ENCODE measurements at places on chromosomes 13 and 19. TPM values are rescaled to one million over a fixed set of nuclear protein-coding genes. Genes with fewer than 3 reads are reported as not detected.

PLIN4 gene
- total RNA-seq = 241 TPM

ZNF135 gene
- total RNA-seq = 3.7 TPM

DNA sequence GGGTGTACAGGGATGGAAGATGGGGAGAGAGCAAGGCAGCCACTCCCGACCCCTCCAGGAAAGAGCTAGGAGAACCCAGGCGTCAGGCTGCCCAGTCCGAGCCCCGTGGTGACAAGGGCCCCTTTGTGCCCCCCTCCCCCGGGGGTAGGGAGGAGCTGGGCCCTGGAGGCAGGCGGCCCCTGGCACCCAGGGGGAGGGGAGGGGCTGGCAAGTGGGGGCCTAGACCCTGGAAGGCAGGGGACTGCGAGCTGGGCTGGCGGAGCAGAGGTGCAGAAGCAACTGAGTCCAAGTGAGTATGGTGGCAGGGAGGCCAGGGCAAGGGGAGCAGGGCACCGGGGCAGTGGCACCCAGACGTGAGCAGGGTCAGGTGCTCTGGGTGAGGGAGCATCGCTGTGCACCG, at the start of gene MAG:
Gene MAG (plus strand): TSS at position 246 of the 400 bp plus-strand sequence. CDS start 3,248 bp downstream, outside the sequence.
- DNase-seq = peak; percentile 41

MUC16 gene
- 0.05 TPM for total RNA-seq

- DNase-seq = no peak
Measured at GRCh38 chr19:17505223-17505622, 6.2 kb upstream of the PGLS start.

MCEMP1 gene
- 1.1 TPM for total RNA-seq

- no peak for DNase-seq
Measured at GRCh38 chr19:56351208-56351607, 36.6 kb upstream of the ZSCAN5A start.

DNA sequence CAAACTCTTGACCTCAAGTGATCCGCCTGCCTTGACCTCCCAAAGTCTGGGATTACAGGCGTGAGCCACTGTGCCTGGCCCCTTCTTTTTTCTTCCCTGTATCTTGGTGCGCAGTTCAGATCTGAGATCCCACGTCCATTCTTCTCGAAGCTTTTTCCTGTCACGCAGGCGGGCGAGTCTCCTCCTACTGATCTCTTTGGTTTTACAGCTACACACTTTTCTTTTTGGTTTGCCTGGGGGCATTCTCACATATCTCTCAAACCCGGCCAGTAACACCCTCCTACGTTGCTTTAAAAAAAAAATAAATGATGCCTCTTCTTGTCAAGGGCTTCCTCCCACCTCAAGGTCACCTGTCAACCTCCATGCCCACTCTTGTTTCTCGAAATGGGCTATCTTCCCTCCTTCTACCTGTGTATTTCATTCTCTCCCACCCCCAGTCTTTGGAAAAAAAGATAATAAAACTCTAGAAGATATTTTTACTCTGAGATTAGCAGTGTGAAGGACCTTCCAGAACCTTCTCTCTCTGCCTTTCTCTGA, 12.1 kb downstream of the TMPRSS9 start:
- DNase-seq = no peak

ATP8B3 gene
- 0.68 TPM for total RNA-seq

DNA sequence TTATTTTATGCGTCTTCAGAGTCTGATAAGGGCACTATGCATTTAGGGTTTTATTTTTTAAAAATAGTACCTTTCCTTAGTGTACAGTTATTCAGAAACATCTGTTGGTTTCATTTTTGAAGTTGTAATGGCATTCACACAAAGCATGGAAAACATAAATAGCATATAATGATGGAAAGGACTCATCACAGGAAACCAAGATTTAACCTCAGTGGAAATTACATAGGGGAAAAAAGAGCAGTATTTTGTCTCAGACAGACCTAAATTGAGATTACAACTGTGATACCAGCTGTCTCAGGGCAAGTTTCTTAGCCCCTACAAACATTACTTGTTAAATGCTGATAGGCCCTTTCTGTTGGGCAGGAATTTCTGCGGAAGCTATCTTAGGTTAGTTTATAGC, 57.2 kb downstream of the NHLRC3 start:
- DNase-seq = no peak

KLK5 gene
- not detected for total RNA-seq

GRCh38 chr19:17687141-17687856, 855 bp downstream of the UNC13A start:
- no peak for DNase-seq

DNA sequence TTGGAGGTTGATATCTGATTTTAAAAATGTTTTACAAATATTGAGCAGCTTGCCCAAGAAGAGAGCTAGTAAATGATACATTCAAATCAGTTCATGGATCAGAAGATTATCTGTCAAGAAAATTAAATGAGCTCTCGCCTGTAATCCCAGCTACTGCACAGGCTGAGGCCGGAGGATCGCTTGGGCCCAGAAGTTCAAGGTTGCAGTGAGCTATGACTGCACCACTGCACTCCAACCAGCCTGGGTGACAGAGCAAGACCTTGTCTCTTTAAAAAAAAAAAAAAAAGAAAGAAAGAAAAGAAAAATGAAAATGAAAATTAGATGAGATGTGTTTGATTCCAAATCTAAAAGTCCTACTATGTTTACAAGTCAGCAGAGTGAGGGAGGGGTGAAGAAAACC, 2.4 kb downstream of the SPART start:
- no peak for DNase-seq

ERICH6B gene
- total RNA-seq = not detected

DNA sequence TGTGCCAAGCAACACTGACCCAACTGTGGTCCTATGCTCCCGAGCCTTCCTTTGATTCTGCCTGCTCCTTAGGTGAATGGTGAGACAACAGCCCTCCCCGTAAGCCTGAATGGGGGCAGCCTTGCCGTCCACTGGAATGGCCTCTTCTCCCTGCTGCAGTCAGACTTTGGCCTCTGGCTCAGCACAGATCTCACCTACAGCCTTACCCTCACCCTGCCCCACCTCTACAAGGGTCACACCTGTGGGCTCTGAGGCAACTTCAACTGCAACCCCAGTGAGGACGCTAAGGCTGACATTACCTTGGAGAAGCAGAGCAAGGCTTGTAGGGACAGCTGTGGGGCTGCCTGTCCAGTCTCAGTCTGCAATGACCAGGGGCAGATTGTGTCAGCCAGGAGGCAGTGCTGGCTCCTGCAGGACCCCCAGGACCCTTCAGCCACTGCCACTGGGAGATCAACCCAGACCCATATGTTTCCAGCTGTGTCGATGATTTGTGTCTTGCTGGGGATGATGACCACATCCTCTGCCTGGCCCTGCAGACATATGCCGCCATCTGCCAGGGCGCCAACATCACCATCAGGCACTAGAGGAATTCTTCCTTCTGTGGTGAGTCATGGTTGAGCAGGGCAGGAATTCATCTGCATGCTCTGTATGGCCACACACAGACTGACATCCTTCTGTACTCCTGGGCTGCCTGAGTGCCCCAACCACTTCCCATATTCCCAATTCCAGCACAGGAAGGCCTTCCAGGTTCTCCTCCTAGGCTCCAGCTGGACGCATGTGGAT, 27.3 kb upstream of the FXYD3 start:
- no peak for DNase-seq

GRCh38 chr13:98997011-98997730, 19.3 kb upstream of the DOCK9 start:
- DNase-seq = no peak

ELSPBP1 gene
- total RNA-seq = not detected

DNA sequence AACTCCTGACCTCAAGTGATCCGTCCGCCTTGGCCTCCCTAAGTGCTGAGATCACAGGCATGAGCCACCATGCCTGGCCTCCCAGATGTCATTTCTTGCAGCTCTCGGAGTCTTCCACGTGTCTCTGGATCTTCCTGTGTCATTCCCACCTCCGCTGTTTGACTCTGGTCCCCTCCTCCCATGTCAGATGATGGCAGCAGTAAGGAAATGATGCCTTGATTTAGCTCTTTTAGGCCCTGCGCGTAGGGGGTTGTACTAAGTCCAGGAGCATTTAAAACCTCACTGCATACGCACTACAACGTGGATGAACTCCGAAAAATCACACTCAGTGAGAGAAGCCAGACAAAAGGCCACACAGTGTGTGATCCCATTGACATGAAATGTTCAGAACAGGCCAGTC, 113.1 kb downstream of the GNG7 start:
- peak; percentile 4 for DNase-seq

ZNF823 gene
- 4.2 TPM for total RNA-seq

DNA sequence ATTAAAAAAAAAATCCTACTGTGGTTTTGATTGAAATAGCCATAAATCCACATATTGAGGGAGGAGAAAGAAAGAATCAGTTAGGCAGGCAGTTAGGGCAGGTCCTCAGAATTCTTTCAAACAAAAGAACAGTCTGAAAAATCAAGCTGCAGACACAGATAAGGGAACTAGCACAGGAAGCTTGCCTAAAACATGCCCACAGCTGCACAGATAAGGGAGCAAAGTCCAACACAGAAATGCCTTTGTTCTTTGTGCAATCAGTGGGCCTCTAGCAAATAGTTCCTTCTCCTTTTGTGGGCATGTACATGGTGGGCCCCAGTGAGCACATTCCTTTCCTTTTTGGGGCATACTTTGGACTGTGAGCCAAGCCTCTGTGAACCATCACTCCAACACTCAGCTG, 42.7 kb downstream of the UTP14C start:
- no peak for DNase-seq

DNA sequence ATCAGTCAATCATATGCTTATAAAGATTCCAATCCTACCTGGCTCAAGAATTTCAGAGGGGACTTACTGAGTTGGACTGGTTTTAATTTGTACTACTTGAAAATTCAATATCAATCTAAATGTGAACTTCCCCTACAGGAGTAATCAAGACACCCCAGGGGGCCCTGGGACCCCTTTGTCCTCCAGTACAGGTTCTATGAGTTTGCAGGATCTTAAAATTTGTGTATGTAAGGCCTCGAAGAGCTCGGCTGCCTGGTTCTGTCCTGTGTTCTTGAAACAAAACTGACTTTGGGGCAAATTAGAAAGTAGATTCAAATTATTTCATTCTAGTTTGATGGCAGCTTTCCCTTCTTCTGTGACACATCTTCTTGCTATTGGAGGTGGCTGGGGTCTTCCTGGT, 261.3 kb downstream of the KCNRG start:
- DNase-seq = no peak

CGB1 gene
- not detected for total RNA-seq

DNA sequence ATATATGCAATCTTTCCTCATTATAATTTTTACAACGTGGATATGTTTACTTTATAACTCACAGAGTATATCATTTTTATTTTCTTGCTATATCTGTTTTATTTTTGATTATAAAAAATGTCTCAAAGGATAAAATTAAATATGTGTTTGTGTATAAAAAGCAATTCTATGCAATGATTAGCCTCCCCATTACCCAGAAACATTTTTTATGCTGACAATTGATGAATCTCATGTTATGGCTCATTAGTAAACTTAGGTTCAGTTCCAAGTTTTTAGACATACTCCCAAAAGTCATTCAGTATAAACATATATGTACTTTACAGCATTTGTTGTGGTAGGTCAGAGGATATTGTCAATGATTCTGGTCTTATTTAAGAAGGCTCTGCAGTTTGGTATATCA, 540.1 kb upstream of the SPRY2 start:
- DNase-seq = no peak

CDC37 gene
- total RNA-seq = 155 TPM

CYP2A7 gene
- total RNA-seq = not detected

CEACAM1 gene
- total RNA-seq = 4.3 TPM

ZNF837 gene
- 0.22 TPM for total RNA-seq

DNA sequence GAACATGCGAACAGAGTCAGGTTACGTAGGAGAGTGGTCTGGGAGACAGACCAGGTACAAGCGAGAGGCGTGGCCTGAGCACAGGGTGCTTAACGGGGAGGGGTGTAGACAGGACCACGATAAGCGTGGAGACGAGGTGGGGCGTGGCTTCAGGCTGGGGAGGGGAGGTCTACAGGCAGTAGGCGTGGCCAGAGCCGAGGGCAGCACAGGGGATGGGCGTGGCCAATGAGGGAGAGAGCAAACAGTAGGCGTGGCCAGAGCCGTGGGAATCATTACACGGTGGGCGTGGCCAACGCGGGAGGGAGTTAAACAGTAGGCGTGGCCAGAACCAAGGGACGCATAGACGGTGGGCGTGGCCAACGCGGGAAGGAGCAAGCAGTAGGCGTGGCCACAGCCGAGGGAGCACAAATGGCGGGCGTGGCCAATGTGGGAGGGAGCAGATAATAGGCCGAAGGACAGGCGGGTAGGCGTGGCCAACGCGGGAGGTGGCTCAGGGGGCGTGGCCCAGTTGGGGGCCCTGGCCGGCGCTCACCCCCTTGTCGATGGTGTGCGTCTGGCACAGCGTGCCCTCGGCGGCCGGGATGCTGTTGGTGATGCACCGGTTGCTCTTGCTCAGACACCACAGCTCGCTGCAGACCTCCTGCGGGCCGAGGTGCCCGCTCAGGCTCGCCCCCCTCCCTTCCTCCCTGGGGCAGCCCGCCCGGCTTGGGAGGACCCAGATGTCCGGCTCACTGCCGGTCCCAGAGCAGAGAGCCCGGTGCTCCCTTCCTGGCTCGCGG, 15.2 kb upstream of the MYO1F start:
- peak; percentile 97 for DNase-seq

ZNF324B gene
- total RNA-seq = 3.2 TPM

DNA sequence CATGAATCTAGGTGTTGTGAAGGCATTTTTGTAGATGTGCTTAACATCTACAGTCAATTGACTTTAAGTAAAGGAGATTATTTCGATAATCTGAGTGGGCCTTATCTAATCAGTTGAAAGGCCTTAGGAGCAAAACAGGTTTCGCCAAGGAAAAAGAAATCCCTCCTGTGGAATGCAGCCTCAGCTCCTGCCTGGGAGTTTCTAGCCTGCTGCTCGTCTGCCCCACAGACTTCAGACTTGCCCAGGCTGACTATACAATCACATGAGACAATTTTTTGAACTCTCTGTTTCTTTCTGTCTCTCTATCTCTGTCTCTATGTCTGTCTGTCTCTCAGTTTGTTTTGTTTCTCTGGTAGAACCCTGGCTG, 312.5 kb downstream of the OLFM4 start:
- DNase-seq = no peak

DNA sequence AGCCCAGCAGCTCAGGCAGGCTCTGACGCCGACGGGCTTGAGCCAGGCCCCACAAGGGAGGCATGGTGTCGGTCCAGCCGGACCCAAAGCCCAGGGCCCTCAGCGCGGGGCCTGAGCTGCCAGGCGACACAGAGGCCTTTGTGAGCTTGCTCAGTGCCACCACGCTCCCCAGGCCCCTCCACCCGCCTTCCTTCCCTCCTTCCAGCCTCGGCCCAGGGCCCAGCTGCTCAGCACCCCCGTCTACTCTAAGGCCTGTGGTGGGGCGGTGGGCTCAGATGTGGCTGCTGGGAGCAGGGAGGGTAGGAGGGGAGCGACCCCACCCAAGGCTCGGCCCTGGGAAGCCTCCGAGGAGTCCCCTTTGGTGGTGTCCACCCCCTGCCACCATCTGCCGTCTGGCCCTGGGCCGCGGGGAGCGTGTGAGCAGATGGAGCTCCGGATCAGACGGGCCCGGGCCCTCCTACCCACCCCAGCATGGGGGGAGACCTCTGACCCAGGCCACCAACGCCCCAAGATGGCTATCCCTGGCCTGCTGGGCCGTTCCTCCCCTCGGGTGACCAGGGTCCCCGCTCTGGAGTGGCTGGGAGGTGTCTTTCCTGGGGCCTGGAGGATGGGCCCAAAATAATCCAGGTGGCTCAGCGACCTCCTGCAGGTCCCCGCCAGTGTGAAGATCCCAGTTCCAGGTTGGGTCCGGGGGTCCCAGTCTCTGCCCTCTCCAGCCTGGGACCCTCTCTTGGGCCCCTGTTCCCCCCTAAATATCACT, 7.8 kb downstream of the ZBTB7A start:
- DNase-seq = no peak

- DNase-seq = no peak
Measured at GRCh38 chr19:18501351-18501750, 20.5 kb downstream of the ELL start.

WASF3 gene
- 9.9 TPM for total RNA-seq

LRG1 gene
- 0.73 TPM for total RNA-seq

C1QTNF9B gene
- total RNA-seq = 3.1 TPM

All from Right ventricle myocardium inferior (tissue), 1 donor.